ENCODE measurements at places on chromosomes 5 and 9.

GRCh38 chr5:172820046-172820767, 13.8 kb upstream of the ERGIC1 start:
- no peak for DNase-seq

DNA sequence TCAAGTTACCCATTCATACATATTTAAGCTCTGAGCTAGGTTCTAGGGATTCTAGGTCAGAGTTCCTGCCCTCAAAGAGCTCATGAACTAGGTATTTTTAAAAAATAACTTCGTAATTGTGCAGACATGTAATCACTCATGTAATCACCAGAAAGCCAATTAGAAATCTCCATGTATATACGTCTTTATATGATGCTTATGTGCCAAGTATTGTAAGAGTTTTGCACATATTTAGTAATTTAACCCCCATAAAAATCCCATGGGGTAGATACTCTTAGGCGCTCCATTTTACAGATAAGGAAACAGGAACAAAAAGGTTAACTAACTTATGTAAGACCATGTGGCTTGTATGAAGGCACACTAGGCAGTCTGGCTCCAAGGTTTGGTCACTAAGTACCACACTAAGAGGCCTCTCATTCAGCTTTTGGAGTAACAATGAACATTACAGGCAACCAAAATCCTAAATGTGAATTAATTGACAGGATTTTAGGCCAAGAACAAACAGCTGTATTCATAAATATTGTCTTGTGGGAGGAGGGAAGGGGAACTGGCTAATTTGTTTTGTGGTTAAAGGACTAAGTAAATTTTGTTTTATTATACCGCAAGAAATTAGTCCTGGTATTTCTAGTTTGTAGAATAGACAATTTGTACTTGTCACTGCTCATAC, 1.7 kb upstream of the OTULINL start:
- DNase-seq: no peak

- no peak for DNase-seq
Observed at GRCh38 chr5:95283761-95284571, 928 bp downstream of the MCTP1 start.

- no peak for DNase-seq
Observed at GRCh38 chr5:149439899-149440542, 60.9 kb upstream of the IL17B start.

GRCh38 chr5:10262995-10263394, 12.9 kb downstream of the CCT5 start:
- DNase-seq: no peak

DNA sequence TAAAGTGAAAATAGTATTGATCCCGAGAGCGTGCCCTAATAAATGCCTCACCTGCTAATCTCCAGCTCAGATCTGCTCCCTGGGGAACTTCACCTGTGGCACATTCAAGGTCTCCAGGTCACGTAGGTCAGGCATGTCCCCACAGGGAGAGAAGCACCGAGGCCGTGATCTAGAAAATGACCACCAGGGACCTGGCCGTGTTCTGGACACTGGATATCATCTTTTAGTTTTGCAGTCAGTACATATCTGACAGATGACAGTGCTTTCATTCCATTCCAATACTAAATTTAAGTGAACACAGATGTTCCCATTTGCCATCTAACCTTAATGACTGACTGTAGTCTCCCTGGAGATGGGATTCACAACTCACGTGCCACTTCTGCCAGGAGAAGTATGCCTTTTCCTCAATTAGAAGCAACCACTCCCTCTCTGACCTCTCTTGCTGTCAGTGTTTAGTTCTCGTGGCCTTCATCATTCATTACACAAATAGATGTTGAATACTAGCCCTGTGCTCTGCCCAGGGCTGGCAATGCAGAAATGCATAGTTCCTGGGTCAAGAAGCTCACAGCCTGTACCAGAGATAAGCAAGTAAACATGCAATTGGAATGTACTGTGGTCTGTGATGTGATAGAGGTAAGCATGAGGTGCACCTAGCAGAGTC, 276.5 kb downstream of the NTRK2 start:
- no peak for DNase-seq

- no peak for DNase-seq
Observed at GRCh38 chr9:121279776-121280388, 11.9 kb downstream of the GSN start.

DNA sequence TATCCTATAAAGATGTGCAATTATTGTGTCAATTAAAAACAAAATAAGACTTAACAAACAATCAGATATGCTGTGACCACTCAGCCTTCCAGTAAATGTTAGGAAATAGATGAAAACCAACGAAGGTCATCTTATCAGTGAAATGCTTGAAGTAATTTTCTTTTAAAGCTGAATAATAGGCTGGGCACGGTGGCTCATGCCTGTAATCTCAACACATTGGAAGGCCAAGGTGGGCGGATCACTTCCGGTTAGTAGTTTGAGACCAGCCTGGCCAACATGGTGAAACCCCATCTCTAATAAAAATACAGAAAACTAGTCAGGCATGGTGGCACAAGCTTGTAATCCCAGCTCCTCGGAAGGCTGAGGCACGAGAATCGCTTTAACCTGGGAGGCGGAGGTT, 31.2 kb downstream of the NLN start:
- DNase-seq: no peak

GRCh38 chr5:148760945-148761638, 65.3 kb upstream of the ADRB2 start:
- no peak for DNase-seq

DNA sequence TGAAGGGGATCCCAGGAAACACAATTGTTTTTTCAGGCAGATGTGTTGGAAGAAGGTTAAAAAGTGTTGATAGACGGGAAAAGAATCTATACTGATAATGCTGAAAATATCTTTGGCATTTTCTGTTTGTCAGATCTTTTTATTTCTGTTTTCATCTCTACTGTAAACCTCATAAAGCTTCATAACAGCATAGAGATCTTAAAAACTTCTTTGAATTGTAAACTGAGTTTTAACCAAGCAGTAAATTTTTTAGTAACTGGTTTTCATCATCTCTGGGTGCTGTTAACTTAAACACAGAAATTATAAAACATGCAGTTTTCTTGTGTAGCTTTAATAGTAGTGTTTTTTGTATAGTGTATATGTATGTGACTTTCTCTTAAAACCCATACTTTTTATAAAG, 227.0 kb downstream of the WDR70 start:
- DNase-seq: no peak

- no peak for DNase-seq
Observed at GRCh38 chr5:555058-555623, 30.9 kb upstream of the SLC9A3 start.

GRCh38 chr5:160271836-160272235, 40.5 kb downstream of the CCNJL start:
- DNase-seq: no peak

DNA sequence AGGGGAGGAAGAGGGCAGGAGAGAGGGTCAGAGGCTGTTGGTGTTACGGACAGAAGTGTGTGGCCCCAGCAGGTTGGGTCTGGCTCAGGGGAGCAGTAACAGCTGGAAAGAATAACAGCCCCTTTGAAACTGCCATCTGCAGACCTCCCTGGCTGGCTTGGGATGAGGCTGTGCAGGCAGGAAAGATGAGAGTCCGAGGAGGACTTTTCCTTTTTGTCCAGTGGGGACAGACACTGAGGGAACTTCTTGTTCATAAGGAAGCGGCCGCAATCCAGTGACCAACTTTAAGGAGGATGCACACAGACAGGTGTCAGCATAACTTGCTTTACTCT, 14.8 kb upstream of the PLEKHG4B start:
- no peak for DNase-seq
